Endodermal cell (in vitro differentiated cells): ENCODE measurements at places on chromosomes 7 and 10.

GRCh38 chr10:51244748-51245490, 170.6 kb downstream of the PRKG1 start:
- H3K4me3 ChIP-seq, result peak overlapping the region; percentile 28
- peaks cover 26% of the 10 kb centered on the region for H3K27me3 ChIP-seq
- H3K36me3 ChIP-seq, result no peaks in the 10 kb centered on the region
- peak overlapping the region; percentile 98 for H3K27ac ChIP-seq
- peaks cover 4% of the 10 kb centered on the region for H3K4me1 ChIP-seq

DNA sequence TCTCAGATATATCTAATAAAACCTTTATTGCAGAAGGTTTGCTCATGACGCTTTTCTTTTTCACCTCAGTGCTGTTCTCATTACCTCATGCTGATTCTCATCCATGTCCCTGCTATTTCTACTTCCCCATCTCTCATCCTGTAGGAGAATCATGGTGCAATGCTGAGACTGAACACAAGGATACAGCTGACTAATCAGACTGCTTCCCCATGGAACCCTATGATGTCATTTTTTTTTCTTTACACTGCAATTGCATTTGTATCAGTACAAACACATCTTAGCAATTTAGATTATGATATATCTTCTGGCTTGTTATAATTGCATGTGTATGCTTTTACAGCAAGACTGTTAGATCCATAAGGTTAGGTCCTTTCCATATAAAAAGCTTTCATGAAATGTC, 93.7 kb downstream of the SEMA3A start:
- no peak for DNase-seq
- H3K4me1 ChIP-seq, result no peaks in the 10 kb centered on the region
- no peaks in the 10 kb centered on the region for H3K27me3 ChIP-seq
- no peak overlapping the region for H3K4me3 ChIP-seq

GRCh38 chr7:102272075-102272916, 14.4 kb upstream of the SH2B2 start:
- H3K4me1 ChIP-seq, result no peaks in the 10 kb centered on the region
- no peak overlapping the region for H3K4me3 ChIP-seq
- no peak overlapping the region for H3K27ac ChIP-seq

GRCh38 chr7:233249-234035, 41.1 kb downstream of the FAM20C start:
- H3K4me1 ChIP-seq, result no peaks in the 10 kb centered on the region
- H3K36me3 ChIP-seq, result no peaks in the 10 kb centered on the region
- peak overlapping the region; percentile 32 for H3K27ac ChIP-seq

DNA sequence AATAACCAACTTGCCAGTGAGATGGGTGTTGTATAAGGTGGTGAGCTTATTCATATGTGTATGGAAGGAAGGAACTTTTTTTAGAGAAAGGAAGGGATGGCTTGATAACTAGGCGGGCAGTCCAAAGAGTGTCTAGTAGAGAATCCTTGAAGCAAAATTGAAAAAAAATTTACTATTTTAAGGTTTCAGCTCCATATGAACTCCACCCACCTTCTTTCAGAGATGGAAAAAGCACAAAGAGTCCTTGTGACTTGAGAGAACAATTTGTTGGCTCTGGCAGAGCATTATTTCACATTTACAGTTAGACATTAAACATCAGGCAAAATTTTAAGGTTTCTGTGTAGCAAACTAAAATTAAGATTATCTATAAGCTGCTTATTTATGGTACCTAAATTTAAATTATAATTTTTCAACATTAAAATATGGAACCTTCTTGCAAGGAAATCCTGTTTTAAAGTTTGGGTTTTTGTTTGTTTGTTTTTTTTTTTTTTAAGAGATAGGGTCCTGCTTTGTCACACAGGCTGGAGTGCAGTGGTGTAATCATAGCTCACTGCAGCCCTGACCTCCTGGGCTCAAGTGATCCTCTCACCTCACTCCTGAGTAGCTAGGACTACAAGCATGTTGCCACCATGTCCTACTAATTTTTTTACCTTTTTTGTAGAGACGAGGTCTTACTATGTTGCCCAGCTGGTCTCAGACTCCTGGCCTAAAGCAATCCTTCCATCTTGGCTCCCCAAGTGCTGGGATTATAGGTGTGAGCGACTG, 12.2 kb downstream of the PTPN12 start:
- no peak overlapping the region for H3K27ac ChIP-seq
- H3K4me3 ChIP-seq, result no peak overlapping the region
- peaks cover 5% of the 10 kb centered on the region for H3K4me1 ChIP-seq
- H3K36me3 ChIP-seq, result peaks cover 45% of the 10 kb centered on the region
- no peak for DNase-seq
- H3K27me3 ChIP-seq, result no peaks in the 10 kb centered on the region

DNA sequence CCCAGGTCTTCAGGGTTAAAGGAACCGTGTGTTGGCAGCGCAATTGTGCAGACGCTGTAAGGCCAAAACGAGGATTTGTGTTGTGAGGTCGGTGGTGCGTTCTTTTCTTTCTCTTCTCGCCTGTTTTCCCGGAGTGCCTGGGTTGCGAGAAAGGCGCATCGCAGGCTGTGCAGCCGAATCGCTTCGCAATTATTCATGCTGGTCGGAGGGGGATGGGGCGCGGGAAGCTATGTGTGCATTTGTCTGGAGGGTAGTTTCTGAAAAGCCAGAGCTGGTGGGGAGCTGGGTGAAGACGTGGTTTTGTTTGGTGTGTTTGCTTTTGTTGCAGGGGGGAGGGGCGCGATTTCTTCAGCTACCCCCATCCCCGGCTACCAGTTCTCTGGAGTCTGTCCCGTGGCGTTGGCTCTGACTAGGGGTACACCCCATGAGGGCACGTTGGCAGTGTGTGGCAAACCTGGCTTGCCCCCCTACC, 2.1 kb downstream of the MXI1 start:
- no peaks in the 10 kb centered on the region for H3K36me3 ChIP-seq
- DNase-seq, result peak; percentile 77
- peak overlapping the region; percentile 94 for H3K4me3 ChIP-seq
- peak overlapping the region; percentile 49 for H3K27ac ChIP-seq
- H3K27me3 ChIP-seq, result peaks cover 38% of the 10 kb centered on the region

DNA sequence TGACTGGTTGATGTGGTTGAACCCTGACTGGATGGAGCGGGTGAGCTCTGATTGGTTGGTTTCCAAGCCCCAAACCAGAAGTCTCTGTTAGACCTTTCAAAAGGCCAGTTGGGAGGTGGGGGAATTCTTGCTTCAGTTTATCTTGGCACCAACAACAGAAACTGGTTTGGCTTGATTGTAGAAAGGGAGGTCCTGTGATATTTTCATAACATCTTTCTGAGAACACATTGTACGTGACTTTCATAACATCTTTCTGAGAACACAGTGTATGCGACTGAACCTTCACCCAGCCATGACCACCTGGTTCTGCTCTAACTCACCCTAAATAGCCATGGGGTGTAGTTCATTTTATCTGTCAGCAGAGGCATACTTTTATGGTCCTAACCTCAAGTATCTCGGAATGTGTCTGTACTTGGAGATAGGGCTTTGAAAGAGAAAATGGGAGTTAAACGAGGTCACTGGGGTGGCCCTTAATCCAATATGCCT, 88.3 kb downstream of the GALNT17 start:
- H3K36me3 ChIP-seq, result peaks cover 53% of the 10 kb centered on the region
- H3K4me1 ChIP-seq, result no peaks in the 10 kb centered on the region
- no peaks in the 10 kb centered on the region for H3K27me3 ChIP-seq
- no peak overlapping the region for H3K27ac ChIP-seq
- DNase-seq, result peak; percentile 32

DNA sequence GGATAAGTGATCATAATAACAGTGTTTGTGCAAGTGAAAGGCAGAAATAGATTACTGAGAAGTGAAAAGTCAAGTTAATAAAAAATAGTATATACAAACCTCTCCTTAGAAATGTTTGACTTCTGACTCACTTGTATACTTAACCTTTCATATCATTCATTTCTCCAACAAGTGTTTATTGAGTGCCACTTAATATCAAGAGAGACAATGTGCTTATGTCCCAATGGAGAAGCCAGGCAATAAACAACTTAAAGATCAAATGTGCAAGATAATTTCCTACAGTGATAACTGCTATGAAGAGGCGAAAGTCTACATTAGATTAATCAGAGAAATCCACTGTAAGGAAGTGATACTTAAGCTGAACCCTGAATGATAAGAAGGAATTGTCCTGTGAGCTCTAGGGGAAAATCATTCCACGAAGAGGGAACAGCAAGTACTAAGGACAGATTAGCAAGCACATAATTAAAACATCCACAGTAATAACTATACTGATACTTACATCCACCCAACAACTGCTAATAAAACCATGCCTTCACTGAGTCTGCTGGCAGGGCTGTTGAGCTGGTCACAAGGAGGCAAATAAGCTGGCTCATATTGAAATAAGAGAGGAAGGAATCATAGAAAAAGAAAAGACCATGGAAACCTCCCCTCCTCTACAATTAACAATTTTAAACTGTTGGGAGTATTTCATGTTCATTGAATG, 203.5 kb downstream of the CTNNA3 start:
- no peak overlapping the region for H3K4me3 ChIP-seq
- H3K4me1 ChIP-seq, result no peaks in the 10 kb centered on the region
- H3K27me3 ChIP-seq, result no peaks in the 10 kb centered on the region
- no peak for DNase-seq
- H3K36me3 ChIP-seq, result no peaks in the 10 kb centered on the region
- H3K27ac ChIP-seq, result no peak overlapping the region

- H3K4me3 ChIP-seq, result no peak overlapping the region
- no peaks in the 10 kb centered on the region for H3K27me3 ChIP-seq
- H3K4me1 ChIP-seq, result peaks cover 41% of the 10 kb centered on the region
- DNase-seq, result peak; percentile 56
Measured at GRCh38 chr7:131603932-131604331, 47.5 kb upstream of the PODXL start.

DNA sequence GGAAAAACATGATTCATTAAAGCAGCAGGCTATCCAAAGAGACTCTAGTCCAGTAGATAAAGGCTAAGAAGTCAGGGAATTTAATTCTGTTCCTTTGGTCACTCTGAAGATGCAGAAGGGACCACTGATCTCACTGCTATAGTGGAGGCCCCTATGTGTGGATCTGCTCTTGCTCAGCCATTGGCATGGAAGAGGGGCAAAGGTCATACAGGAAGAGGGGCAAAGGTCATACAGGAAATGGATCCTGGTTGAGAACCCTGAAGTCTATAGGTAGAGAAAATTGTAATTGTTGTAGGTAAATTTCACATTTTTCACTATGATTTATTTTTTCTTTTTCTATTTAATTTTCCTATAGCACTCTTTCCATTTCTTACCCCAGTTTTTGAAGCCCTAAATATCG, 21.6 kb downstream of the OR2AE1 start:
- no peaks in the 10 kb centered on the region for H3K27me3 ChIP-seq
- no peak overlapping the region for H3K4me3 ChIP-seq
- no peaks in the 10 kb centered on the region for H3K4me1 ChIP-seq
- H3K27ac ChIP-seq, result no peak overlapping the region
- H3K36me3 ChIP-seq, result no peaks in the 10 kb centered on the region
- no peak for DNase-seq

DNA sequence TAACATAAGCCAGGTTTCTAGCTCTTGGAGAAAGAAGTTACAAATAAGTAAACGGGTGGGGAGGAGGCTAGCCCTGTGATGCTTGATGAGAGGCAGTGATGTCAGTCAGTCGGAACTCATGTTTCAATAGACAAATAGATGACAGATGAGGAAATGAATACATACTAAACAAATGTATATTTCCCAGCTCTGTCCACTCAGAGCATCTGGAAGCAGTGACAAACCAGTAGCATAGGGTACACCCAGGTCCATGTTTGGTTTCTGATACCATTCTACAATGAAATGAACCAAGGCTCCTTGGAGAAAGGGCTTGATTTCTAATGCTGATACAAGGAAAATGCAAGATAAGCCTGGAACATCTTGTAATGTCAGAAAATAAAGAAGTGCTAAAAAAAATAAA, 30.6 kb downstream of the PODXL start:
- H3K36me3 ChIP-seq, result peaks cover 64% of the 10 kb centered on the region
- H3K27ac ChIP-seq, result no peak overlapping the region
- no peak for DNase-seq
- peaks cover 18% of the 10 kb centered on the region for H3K4me1 ChIP-seq

DNA sequence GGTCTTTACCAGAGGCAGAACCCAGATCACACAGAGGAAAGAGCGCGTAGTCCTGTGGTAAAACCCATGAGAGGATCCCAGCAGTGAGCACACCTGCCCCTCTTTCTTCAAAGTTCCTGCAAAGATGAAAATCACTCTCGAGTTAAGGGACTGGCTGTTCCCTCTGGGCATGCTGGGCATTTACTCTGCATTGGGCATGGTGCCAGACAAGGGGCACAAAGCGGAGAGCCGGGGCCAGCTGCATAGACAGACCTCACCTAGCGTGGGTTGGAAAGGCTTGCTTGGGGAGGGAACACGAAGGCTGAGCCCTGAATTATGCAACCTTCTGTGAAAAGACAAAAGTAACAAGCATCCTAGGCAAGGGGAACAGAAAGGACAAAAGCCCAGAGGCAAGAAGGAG, 120.0 kb upstream of the TCERG1L start:
- DNase-seq, result no peak
- H3K27me3 ChIP-seq, result no peaks in the 10 kb centered on the region
- no peak overlapping the region for H3K4me3 ChIP-seq
- no peaks in the 10 kb centered on the region for H3K36me3 ChIP-seq
- no peak overlapping the region for H3K27ac ChIP-seq
- no peaks in the 10 kb centered on the region for H3K4me1 ChIP-seq

GRCh38 chr7:44971188-44971901, 7.5 kb downstream of the MYO1G start:
- H3K4me1 ChIP-seq, result no peaks in the 10 kb centered on the region
- peak; percentile 32 for DNase-seq
- no peak overlapping the region for H3K27ac ChIP-seq
- H3K4me3 ChIP-seq, result no peak overlapping the region
- H3K36me3 ChIP-seq, result no peaks in the 10 kb centered on the region

DNA sequence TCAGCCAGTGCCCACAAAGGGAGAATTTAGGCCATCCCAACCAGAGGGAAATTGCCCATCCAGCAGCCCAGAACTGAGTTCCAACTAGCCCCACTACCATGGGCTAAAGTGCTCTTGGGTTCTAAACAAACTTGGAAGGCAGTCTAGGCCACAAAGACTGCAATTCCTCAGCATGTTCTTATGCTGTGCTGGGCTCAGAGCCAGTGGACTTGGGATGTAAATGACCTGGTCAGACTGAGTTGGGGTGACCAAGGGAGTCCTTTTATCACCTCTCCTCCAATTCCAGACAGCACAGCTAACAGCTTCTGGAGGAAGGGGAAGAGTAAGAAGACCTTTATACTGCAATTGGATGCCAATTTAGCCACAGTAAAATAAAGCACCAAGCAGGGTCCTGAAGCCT, 607.2 kb upstream of the KCND2 start:
- H3K4me3 ChIP-seq, result no peak overlapping the region
- no peaks in the 10 kb centered on the region for H3K27me3 ChIP-seq
- H3K27ac ChIP-seq, result no peak overlapping the region
- no peaks in the 10 kb centered on the region for H3K36me3 ChIP-seq

- no peak for DNase-seq
- no peaks in the 10 kb centered on the region for H3K36me3 ChIP-seq
- no peak overlapping the region for H3K27ac ChIP-seq
- H3K27me3 ChIP-seq, result no peaks in the 10 kb centered on the region
- peaks cover 6% of the 10 kb centered on the region for H3K4me1 ChIP-seq
Measured at GRCh38 chr7:29255906-29256692, 61.5 kb downstream of the CHN2 start.
